Ammon's horn (tissue), 1 donor: ENCODE measurements at places on chromosomes 1 and 21.

- DNase-seq = no peak
Observed at GRCh38 chr1:25785333-25786067, 14.5 kb upstream of the SELENON start.

- no peak for DNase-seq
Observed at GRCh38 chr1:156163712-156164111, 10.3 kb downstream of the SEMA4A start.

GRCh38 chr1:63691701-63692425, 82.0 kb upstream of the ROR1 start:
- peak; percentile 90 for DNase-seq

DNA sequence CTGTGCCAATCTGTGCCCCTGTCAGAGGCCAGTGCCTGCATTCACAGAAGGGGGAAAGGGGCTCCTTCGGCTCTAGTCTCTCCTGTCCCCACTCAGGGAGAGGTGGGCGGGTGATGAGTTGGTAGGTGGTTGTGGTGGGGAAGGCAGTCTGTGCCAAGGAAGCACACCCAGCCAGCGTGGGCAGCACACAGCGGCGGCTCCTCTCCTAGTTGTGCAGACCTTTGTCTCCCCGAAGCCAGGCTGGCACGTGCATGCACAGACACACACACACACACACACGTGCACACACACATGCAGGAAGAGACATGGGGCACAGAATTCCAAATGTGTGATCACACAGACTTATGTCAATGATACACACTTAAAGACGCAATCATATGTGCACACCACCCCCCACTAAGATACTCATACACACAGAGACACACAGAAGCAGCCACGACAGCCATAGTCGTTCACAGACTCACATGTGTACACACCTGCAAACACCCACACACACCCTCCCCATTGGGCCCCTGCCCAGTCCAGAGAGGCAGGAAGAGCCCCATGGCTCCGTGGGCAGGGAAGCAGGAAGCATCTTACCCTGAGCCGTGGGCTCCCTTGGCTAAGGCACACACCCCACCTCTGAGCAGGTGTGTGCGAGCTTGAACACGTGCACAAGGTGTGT, 16.4 kb downstream of the RIMS3 start:
- DNase-seq = no peak

- DNase-seq = no peak
Observed at GRCh38 chr21:43322805-43323204, 104.1 kb downstream of the SIK1 start.

- DNase-seq = no peak
Observed at GRCh38 chr1:109765896-109766615, 2.3 kb upstream of the EPS8L3 start.

DNA sequence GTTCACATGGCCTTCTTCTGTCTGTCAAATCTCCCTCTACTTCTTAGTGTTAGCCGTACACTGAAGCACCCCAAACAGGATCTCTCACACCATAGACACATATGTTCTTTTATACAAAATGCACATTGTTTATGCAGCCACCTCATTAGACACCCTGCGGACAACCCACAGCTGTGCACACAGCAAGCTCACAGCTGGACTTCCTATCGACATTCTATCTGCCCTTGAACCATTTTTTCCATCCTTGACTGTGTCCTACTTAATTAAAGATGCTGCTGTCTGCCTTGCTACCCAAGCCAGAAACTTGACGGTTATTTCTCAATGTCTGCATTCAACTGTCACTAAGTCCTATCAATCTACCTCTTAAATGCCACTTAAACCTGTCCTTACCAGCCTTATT, 3.2 kb upstream of the ZBTB21 start:
- no peak for DNase-seq

- no peak for DNase-seq
Observed at GRCh38 chr1:51559064-51559500, 40.0 kb upstream of the EPS15 start.

- DNase-seq = no peak
Observed at GRCh38 chr21:26070822-26071425, 99.6 kb downstream of the APP start.

GRCh38 chr1:231442735-231443134, 20.6 kb upstream of the EGLN1 start:
- no peak for DNase-seq

- no peak for DNase-seq
Observed at GRCh38 chr1:158801396-158801795, 20.4 kb upstream of the OR6N2 start.

- DNase-seq = no peak
Observed at GRCh38 chr1:232728507-232729263, 76.5 kb upstream of the MAP10 start.

DNA sequence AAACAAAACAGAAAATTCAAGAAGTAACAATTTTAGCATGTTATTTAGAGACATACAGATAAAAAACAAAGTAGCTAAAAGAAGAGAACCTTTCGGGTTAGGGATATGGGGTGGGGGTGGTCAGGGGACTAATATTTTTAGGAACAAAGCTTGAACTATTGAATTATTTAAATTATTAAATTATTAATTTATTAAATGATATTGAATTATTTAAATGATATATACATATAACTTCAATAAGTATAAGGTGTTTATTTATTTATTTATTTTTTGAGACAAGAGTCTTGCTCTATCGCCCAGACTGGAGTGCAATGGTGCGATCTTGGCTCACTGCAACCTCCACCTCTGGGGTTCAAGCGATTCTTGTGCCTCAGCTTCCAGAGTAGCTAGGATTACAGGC, 36.0 kb downstream of the EIF2B3 start:
- no peak for DNase-seq

DNA sequence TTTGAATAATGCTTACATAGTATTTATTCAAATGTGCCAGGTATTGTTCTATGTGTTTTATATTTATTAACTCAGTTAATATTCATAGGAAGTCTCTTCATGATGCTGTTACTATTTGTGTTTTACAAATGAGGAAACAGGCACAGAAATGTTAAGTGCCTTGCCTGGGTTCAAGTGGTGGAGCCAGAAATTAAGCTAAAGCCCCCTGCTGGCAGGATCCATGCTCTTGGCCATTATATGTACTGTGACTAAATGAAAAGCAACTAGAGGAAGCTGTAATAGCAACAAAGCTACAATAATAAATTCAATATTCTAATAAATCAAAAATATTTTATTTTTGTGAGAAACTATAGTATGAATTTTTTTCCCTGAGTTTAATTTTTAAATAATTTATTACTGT, 30.0 kb downstream of the IARS2 start:
- DNase-seq = no peak

DNA sequence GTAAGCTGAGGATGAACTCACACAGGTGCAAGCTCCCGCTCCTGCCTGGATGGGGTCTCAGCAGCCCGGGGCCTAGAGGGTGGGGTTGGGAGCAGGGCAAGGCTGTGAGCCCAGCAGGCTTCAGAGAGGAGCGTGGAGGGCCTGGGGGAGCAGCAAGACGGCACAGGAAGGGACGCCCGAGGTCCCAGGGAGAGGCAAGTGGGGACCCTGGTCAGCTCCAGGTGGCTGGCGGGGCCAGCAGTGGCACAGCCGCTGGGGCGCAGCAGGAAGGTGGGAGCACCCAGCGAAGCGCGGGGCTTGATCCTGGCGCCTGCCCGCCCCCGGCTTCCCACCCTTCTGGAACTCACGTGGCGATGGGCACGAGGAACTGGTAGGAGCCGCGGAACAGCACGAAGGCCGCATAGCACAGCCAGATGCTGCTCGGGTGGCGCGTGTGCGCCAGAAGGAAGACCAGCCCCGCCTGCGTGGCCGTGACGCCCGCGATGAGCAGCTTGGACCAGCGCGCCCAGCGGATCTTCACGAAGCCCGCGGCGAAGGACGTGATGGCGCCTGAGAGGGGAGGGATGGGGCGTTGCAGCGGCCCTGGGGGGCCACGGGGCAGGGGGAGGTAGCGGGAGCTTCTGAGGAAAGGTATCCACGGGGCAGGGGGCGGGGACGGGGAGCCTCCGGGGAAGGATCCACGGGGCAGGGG, 11.7 kb downstream of the SLC19A1 start:
- DNase-seq = no peak

- no peak for DNase-seq
Observed at GRCh38 chr1:225428881-225429455, 1.1 kb upstream of the LBR start.

DNA sequence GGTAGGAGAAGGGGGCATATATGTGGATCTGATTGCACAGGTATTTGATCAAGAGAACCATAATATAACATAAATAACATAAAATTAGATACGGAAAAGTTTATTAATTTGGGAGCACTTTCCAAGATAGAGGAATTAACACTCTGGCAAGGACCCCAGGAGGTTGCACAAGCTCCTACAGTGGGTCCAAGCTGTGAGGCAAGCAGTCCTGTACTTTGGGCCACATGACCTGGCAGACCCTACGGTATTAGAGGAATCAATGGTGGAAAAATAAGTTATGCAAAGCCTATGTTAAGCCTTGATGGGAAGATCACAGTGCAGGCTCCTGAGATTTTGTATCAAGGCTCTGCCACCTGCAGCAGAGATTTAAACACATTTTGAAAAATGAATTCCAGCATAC, 220.1 kb downstream of the COL24A1 start:
- DNase-seq = no peak

DNA sequence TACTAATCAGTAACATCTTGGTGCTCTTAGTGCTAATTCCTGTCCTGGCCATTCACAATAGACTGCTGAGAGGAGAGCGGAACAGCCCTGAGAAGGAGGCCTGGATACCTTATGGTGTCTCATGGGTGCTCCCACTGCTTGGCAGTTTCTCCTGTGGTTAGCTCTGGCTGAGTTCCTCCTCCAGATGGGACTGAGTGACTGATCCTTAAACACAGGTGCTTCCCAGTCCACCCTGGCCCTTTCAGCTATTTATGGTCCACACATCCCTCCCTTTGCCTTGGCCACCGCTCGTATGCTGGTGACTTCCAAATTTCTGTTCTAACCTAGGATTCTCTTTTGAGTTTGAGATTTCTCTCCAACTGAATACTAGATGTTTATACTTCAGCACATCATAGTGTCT, 157.0 kb upstream of the CACNA1E start:
- no peak for DNase-seq

DNA sequence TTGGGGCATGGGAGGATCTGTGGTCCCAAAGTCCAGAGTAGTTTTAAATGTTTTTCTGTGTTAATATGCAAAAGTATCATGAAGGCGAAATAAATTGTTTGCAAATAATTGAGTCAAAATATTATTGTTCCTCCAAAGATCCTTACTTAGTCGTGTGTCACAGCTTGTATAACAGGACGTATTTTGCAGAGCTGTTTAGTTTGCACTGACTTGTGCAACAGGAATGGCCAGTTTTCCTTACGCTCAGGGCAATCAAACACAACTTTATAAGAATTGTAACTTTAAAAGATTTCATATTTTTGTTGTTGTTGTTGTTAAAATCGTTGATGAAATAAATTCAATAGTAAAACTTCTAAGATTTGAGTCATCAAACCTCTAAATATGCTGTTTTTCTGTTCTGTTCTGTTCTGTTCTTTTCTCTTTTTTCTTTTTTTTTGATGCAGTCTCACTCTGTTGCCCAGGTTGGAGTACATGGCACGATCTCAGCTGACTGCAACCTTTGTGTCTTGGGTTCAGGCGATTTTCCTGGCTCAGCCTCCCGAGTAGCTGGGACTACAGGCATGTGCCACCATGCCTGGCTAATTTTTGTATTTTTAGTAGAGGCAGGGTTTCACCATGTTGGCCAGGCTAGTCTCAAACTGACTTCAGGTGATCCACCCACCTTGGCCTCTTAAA, 60.6 kb downstream of the UCK2 start:
- no peak for DNase-seq

GRCh38 chr1:75861831-75862230, 65.1 kb downstream of the MSH4 start:
- DNase-seq = no peak

DNA sequence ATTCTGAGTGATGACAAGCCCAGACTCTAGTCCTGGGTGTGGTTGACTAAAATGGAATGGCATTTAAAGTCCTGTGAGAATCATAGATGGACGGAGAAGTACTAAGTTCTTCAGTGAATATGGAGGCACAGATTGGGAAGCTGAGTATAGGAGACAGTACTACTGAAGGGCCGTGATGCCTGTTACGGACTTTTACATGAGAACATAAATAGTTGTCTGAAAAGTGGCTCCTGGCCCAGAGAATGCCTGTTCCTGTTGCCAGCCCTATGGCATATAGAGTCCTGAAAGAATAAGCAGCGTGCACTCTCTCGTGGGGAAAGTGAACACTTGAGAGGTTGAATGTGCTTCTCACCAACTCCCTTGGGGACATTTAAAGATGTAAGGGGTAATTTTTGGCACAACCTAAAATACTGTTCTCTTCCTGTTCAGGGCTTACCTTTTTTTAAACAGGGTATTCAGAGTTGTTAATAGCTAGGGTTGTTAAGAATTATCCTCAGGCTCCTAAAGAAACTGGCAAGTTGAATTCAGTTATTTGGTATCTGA, 20.4 kb downstream of the CCT8 start:
- DNase-seq = no peak

DNA sequence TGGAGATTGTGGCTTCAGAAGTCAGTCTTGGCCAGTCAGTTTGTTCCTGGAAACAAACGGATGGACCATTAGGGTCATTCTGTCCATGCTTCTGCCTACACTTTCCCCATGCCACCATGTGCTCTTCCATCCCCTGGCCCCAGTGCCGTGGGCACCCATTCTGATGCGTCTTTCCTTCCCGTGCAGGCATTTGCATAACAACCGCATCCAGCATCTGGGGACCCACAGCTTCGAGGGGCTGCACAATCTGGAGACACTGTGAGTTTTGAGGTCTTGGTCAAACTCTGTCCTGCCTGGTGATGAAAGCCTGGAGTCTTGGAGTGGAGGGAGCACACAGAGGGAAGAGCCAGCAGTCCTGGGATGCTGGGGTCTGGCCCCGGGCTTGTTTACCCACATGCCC, 61.1 kb downstream of the UBE2T start:
- DNase-seq = no peak

DNA sequence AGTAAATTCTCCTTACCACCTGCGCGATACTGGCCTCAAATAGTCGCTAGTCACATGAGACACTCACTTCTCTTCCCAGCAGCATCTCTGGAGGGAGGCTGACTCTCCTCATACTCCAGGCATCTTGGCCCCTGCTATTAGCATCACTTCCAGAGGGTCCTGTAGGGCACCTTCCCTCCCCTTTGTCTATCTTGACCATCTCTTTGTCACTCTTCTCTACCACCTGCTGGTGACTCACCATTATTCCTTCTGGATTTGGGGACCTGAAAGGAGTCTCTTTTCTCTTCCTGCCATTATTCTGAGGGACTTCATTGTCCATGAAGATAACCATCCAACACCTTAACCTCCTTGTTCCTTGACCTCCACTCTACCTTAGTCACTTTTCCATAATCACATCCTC, 31.7 kb upstream of the GPR37L1 start:
- no peak for DNase-seq
